Mesothelial cell of epicardium (in vitro differentiated cells): ENCODE measurements at places on chromosomes 7 and 10.
A peak's percentile ranks its signal among the peaks of the same experiment; 100 is the strongest.

GRCh38 chr10:24418532-24418931 lies 209.6 kb downstream of the KIAA1217 start:
- H3K4me1 ChIP-seq = peaks cover 27% of the 10 kb centered on the region
- H3K36me3 ChIP-seq = peaks cover 11% of the 10 kb centered on the region
- H3K27ac ChIP-seq = peak overlapping the region; percentile 36
- DNase-seq = no peak

DNA sequence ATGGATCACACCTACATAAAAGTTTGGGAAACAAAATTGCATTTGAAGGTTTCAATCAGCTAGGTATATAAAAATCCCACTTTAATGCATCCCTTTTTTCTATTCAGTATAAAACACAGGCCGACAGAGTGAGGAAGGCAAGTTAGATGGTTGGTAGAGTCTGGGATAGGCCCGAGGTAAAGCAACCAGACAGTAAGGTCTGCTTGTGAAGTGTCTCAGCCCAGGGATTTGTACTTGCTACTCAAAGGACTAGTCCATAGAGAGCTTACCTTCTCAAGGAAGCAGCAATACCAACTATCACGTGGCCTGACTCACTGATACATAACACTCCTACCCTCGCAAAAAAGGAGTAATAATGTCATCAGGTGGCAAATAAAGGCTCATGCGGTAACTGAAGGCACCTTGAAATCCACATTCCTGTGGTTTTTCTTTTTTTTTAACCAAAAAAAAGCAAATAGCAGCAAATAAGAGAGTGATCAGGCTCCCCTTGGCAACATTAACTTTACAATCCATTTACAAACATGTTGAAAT lies 56.2 kb upstream of the ATP6V0A4 start:
- H3K36me3 ChIP-seq = peaks cover 60% of the 10 kb centered on the region
- no peak overlapping the region for H3K4me3 ChIP-seq
- no peaks in the 10 kb centered on the region for H3K27me3 ChIP-seq
- DNase-seq = no peak
- no peak overlapping the region for H3K27ac ChIP-seq

GRCh38 chr10:110040767-110041478 lies 33.1 kb downstream of the ADD3 start:
- DNase-seq = no peak
- no peak overlapping the region for H3K27ac ChIP-seq
- H3K27me3 ChIP-seq = no peaks in the 10 kb centered on the region
- H3K36me3 ChIP-seq = no peaks in the 10 kb centered on the region
- H3K4me1 ChIP-seq = peaks cover 16% of the 10 kb centered on the region
- H3K4me3 ChIP-seq = no peak overlapping the region

DNA sequence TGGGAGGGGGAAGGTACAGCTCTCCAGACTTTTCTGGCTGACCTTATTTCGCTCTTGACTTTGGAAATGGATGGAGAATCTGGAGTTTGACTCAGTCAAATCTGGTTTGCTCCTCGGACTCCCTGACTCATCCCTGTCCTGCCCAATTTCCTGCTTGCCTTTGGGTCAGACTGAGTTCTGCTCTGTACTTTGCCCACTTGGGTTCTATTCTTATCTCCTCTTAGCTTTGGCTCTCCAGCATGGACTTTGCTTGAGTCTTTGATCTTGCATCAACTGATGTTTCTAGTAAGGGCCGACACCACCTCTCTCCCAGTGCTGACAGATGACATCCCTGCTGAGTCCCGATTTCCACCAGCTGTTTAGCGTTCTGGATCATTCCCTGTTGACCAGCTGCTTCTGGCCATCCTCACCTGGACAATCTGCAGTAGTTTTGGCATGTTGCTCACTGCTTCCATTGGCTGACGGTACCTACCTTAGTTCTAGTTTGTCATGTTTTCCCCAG lies 335.3 kb downstream of the SUGCT start:
- H3K27ac ChIP-seq = peak overlapping the region; percentile 96
- DNase-seq = no peak
- no peak overlapping the region for H3K4me3 ChIP-seq
- peaks cover 53% of the 10 kb centered on the region for H3K4me1 ChIP-seq

- H3K27me3 ChIP-seq = no peaks in the 10 kb centered on the region
- H3K4me1 ChIP-seq = peaks cover 7% of the 10 kb centered on the region
- no peak for DNase-seq
- H3K4me3 ChIP-seq = no peak overlapping the region
Measured at GRCh38 chr7:96093435-96093834, 228.5 kb downstream of the SLC25A13 start.

GRCh38 chr7:27214239-27214950 lies 14.5 kb upstream of the HOXA13 start:
- H3K27me3 ChIP-seq = peaks cover 93% of the 10 kb centered on the region
- H3K27ac ChIP-seq = no peak overlapping the region
- H3K36me3 ChIP-seq = no peaks in the 10 kb centered on the region
- H3K4me1 ChIP-seq = peaks cover 22% of the 10 kb centered on the region

- H3K36me3 ChIP-seq = no peaks in the 10 kb centered on the region
- peaks cover 34% of the 10 kb centered on the region for H3K4me1 ChIP-seq
- no peak overlapping the region for H3K4me3 ChIP-seq
- no peaks in the 10 kb centered on the region for H3K27me3 ChIP-seq
- H3K27ac ChIP-seq = peak overlapping the region; percentile 89
Measured at GRCh38 chr7:30027065-30027456, 559 bp upstream of the FKBP14 start.

GRCh38 chr10:5650664-5651387 lies 15.6 kb downstream of the ASB13 start:
- H3K27me3 ChIP-seq = no peaks in the 10 kb centered on the region
- H3K27ac ChIP-seq = peak overlapping the region; percentile 82
- H3K4me1 ChIP-seq = peaks cover 3% of the 10 kb centered on the region
- no peak overlapping the region for H3K4me3 ChIP-seq
- DNase-seq = no peak

- no peak for DNase-seq
- H3K27ac ChIP-seq = no peak overlapping the region
- H3K36me3 ChIP-seq = no peaks in the 10 kb centered on the region
- H3K4me3 ChIP-seq = no peak overlapping the region
- no peaks in the 10 kb centered on the region for H3K27me3 ChIP-seq
- H3K4me1 ChIP-seq = peaks cover 15% of the 10 kb centered on the region
Measured at GRCh38 chr7:140417456-140418155, 13.7 kb downstream of the RAB19 start.

DNA sequence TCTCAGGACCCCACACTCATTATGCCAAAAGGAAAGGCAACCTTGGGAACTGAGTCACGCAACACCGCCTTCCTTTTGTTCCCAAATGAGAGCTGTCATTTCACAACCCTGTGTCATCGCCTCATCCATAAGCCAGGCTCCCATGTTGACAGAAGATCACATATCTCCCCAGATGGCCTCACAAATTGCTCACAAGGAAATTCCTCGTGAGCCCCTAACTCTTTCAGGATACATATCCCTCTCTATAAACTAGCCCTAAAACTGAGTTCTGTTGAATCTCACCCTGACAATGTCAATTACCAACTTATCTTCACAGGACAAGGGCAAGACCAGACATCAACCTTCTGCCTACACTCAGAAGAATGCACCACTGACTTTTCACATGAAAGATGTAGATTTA lies 22.6 kb downstream of the CCDC3 start:
- peak overlapping the region; percentile 5 for H3K27ac ChIP-seq
- H3K27me3 ChIP-seq = peaks cover 3% of the 10 kb centered on the region
- peaks cover 34% of the 10 kb centered on the region for H3K4me1 ChIP-seq
- no peaks in the 10 kb centered on the region for H3K36me3 ChIP-seq
- DNase-seq = no peak
- no peak overlapping the region for H3K4me3 ChIP-seq

DNA sequence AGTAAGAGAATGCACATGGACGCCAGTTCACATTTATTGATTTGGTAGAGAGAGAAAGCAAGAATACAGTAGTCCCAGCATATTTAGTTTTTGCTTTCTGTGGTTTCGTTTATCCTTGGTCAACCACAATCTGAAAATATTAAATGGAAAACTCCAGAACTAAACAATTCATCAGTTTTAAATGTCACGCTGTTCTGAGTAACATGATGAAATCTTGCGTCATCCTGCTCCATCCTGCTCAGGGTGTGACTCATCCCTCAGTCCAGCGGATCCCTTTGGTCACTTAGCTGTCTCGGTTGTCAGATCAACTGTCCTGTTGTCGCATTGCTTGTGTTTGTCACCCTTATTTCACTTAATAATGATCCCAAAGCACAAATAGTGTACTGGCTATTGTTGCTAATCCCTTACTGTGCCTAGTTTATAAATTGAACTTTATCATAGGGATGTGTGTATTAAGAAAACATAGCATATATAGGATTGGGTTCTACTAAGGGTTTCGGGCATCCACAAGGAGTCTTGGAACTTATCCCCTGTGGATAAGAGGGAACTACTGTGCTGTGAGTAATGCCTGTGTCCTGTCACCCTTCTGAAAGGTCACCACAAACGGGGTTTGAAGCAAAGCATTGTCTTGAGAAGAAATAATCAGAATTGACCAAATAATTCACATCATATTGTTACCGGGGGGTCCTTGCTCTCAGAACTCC lies 73.6 kb downstream of the OTUD1 start:
- no peak overlapping the region for H3K27ac ChIP-seq
- peaks cover 17% of the 10 kb centered on the region for H3K27me3 ChIP-seq
- no peak for DNase-seq
- no peaks in the 10 kb centered on the region for H3K4me1 ChIP-seq
- H3K36me3 ChIP-seq = no peaks in the 10 kb centered on the region
- no peak overlapping the region for H3K4me3 ChIP-seq

- H3K4me1 ChIP-seq = peaks cover 2% of the 10 kb centered on the region
- peaks cover 87% of the 10 kb centered on the region for H3K27me3 ChIP-seq
- no peak overlapping the region for H3K27ac ChIP-seq
- no peak overlapping the region for H3K4me3 ChIP-seq
Measured at GRCh38 chr7:151172273-151173141, 5.0 kb upstream of the GBX1 start.

- H3K27ac ChIP-seq = no peak within 1 kb of the TSS
- H3K4me3 ChIP-seq = no peak within 1 kb of the TSS
- DNase-seq = no peak
- peaks cover 27% of the 10 kb centered on the region for H3K27me3 ChIP-seq
Measured at GRCh38 chr7:50564640-50565558, at the start of gene DDC. Gene DDC, minus strand, starts transcription at chr7:50565405. Its CDS starts 21,320 bp downstream, at chr7:50544085.

GRCh38 chr10:59000162-59000825 lies 176.1 kb upstream of the PHYHIPL start:
- DNase-seq = no peak
- H3K4me1 ChIP-seq = peaks cover 21% of the 10 kb centered on the region
- H3K4me3 ChIP-seq = no peak overlapping the region
- H3K36me3 ChIP-seq = no peaks in the 10 kb centered on the region

DNA sequence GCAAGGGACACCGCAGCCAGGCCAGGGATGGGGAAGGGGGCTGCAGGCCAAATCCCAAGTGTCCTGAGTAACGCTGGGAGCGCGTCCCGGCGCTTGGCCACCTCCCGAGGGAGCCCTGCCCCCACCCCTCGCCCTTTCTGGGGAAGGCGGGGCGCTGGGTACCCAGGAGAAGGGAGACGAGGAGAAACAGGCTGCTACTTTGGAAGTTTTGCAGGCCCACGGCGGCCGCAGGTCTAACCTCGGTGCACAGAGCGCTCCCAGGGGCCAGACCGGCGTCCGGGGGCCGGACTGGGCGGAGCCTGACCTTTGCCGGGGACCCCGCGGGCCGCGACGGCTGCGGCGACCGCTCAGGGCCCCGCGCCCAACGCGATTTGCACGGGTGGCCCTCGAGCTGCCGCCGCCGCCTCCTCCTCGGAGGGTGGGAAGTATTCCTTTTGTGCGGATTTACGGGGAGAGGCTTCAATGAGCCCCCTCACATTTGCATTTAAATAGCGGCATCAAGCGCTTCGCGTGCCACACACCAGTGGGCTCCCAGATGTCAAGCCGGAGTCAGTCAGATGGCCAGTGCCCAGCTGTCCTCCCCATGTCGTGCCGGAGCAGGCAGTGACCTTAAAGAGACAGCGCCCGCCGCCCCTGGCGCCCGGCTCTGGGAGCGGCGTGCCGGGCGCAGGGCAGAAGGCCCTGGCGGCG lies 3.0 kb upstream of the EBF3 start:
- no peak overlapping the region for H3K27ac ChIP-seq
- no peak overlapping the region for H3K4me3 ChIP-seq
- H3K4me1 ChIP-seq = peaks cover 28% of the 10 kb centered on the region
- no peak for DNase-seq
- H3K27me3 ChIP-seq = peaks cover 81% of the 10 kb centered on the region

GRCh38 chr7:22586786-22587140 lies 86.8 kb upstream of the STEAP1B start:
- H3K4me1 ChIP-seq = peaks cover 35% of the 10 kb centered on the region
- H3K27ac ChIP-seq = peak overlapping the region; percentile 44
- no peak for DNase-seq
- no peaks in the 10 kb centered on the region for H3K36me3 ChIP-seq
- no peak overlapping the region for H3K4me3 ChIP-seq

- H3K4me1 ChIP-seq = no peaks in the 10 kb centered on the region
- no peaks in the 10 kb centered on the region for H3K27me3 ChIP-seq
- no peak for DNase-seq
- no peak overlapping the region for H3K27ac ChIP-seq
Measured at GRCh38 chr7:4483851-4484250, 198.2 kb upstream of the FOXK1 start.

- no peak overlapping the region for H3K4me3 ChIP-seq
- H3K4me1 ChIP-seq = no peaks in the 10 kb centered on the region
- no peaks in the 10 kb centered on the region for H3K27me3 ChIP-seq
- no peak for DNase-seq
- peaks cover 2% of the 10 kb centered on the region for H3K36me3 ChIP-seq
Measured at GRCh38 chr7:82211333-82211732, 232.2 kb downstream of the CACNA2D1 start.

GRCh38 chr7:4774658-4775249 lies 669 bp upstream of the AP5Z1 start:
- peaks cover 34% of the 10 kb centered on the region for H3K4me1 ChIP-seq
- no peaks in the 10 kb centered on the region for H3K36me3 ChIP-seq
- no peaks in the 10 kb centered on the region for H3K27me3 ChIP-seq
- no peak for DNase-seq

DNA sequence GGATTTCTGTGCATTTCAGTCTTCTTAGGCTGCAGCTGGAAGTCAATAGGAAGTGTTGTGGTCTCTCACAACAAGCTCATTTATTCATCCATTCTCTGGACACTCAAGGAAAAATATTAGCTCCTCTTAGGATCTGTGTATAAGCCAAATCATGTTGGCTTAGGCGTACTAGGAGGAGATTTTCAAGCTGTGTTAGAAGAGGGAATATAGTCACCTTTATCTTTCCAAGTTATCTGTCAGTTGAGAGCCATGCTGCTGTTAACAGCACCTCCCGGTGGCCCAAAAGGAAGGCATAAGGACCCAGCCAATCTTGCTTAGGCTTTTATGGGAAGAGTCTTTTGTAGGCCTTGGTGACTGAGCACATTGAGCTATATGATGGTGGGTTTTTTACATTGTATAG lies 220.0 kb downstream of the LRMDA start:
- DNase-seq = no peak
- peaks cover 68% of the 10 kb centered on the region for H3K27me3 ChIP-seq
- H3K4me3 ChIP-seq = no peak overlapping the region
- peaks cover 39% of the 10 kb centered on the region for H3K4me1 ChIP-seq

- no peak overlapping the region for H3K27ac ChIP-seq
- H3K4me1 ChIP-seq = no peaks in the 10 kb centered on the region
- DNase-seq = no peak
Measured at GRCh38 chr10:133464582-133465031, 10.9 kb downstream of the SCART1 start.
